ENCODE measurements at places on chromosomes 12 and 14.
A peak's percentile ranks its signal among the peaks of the same experiment; 100 is the strongest.

GRCh38 chr14:61498303-61498702 lies 176.9 kb downstream of the PRKCH start:
- DNase-seq: no peak

- no peak for DNase-seq
Measured at GRCh38 chr12:11693067-11693466, 43.6 kb downstream of the ETV6 start.

- DNase-seq: no peak
Measured at GRCh38 chr12:58893495-58893894, 26.8 kb downstream of the LRIG3 start.

DNA sequence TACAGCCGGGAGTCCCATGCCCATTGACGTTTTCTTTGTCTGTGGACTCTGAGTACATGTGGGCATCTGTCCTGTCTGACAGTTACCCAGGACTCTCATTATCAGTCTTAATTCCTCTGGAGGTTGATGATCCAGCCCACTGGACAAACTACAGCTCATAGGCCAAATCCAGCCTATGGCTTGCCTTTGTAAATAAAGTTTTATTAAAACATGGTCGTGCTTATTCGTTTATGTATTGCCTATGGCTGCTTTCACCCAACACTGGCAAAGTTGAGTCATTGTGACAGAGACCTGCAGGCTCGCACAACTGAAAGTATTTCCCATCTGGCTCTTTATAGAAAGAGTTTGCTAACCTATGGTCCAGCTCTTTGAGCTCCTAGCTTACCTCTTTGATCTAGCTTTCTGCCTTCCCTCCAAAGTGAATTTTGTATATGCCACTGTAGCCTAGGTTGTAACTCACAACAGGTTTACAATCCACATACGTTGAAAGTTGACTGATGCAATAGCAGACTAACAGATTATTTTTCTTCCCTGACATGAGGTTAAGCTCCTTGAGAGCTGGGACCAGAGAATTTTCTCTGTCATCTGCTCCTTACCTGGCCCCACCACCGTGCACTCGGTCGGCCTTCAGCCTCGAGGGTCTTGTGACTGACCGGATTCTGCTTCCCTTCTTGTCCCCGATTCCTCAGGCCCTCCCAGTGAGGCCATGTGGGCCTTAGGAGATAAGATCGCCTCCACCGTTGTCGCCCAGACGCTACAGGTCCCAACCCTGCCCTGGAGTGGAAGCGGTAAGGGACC lies 57.3 kb downstream of the ACACB start:
- DNase-seq: no peak

- DNase-seq: no peak
Measured at GRCh38 chr14:53778263-53778662, 178.4 kb downstream of the BMP4 start.

GRCh38 chr14:24365600-24366412 lies 2.2 kb upstream of the NFATC4 start:
- DNase-seq: peak; percentile 77

DNA sequence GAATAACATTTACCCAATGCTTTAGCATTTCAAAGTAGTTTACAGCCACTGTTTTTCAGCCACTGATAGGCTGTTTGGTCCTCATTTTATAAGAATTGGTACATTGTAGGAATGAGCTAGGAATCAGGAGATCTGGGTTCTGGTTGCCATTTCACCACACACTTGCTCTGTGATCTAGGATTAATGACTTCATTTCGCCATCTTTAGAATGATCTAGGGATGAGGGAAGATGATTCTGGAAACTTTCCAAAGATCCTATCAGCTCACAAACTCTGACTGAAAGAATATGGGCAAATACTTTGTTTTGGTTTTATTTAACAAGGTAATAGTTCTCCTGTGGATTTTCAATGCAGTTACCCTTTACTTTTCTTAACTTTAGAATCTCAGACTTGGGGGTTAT lies 155.0 kb downstream of the GCH1 start:
- no peak for DNase-seq

GRCh38 chr12:53113136-53113705 lies 9.9 kb downstream of the SOAT2 start:
- no peak for DNase-seq

DNA sequence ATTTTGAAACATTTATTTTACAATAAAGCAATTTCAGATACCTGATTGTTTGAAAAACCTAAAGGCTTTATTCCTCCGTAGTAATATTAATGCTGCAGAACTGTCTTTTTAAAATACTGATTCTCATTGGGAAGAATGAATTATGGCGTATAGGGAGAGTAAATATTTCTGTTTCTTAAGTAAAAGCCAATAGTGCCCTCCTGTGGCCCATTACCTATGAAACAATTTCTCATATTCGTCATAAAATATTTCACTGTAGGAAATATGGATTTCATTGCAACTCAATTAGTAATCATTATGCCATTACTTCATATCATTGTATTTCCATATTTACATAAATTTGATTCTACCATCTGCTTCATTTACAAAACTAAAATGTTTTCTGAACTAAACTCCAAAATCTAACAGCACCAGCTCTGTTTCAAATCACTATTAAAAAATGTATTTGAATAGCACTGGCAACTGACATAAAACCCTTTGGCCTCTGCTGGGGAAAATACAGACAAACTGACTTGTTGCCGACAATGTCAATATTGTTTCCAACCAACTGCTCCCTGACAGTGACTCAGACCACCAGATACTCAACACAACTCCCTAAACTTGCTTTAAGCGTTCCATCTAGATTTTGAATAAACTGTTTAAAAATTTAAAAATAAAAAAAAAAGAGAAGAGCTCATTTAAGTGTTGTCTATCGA lies 290.3 kb downstream of the NAV3 start:
- peak; percentile 37 for DNase-seq

DNA sequence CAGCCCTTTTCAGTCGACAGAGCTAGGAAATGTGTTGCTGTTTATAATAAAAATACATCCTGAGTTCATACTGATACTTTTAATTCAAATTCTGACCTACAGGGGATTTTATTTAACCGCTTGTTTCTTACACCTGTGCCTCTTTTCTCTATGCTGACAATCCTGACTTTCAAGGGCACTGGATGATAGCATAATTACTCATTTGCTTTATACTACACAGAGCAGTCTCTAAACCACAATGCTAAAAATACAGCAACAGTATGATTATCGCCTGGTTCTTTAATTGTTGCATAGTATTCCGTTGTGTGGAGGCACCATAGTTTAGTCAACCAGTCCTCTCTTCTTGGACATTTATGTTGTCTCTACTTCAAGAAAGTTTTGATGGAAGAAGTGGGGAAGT lies 372.9 kb downstream of the DPF3 start:
- DNase-seq: no peak

- DNase-seq: no peak
Measured at GRCh38 chr12:22858849-22859570, 234.0 kb downstream of the ETNK1 start.

GRCh38 chr14:65986041-65986440 lies 500.1 kb upstream of the CCDC196 start:
- DNase-seq: peak; percentile 24

- no peak for DNase-seq
Measured at GRCh38 chr12:18135509-18135908, 45.5 kb upstream of the RERGL start.

DNA sequence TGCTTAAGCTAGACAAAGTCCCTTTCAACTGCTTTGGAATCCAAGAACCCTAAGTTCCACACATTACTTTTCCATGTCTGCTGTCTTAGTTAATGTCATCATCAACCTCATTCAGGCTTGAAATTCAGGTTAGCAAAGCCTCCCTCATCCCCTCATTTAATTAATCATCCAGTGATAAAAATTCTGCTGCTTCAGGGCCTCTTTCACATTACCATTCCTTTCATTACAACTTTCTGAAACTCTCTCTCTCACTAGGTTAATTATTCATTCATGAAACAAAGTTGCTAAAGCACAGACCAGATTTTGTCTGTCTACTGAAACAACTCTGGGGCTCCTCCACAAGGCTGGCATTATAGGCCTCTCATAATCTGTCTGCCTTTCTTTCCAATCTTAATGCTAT lies 9.4 kb upstream of the VTI1B start:
- DNase-seq: no peak

DNA sequence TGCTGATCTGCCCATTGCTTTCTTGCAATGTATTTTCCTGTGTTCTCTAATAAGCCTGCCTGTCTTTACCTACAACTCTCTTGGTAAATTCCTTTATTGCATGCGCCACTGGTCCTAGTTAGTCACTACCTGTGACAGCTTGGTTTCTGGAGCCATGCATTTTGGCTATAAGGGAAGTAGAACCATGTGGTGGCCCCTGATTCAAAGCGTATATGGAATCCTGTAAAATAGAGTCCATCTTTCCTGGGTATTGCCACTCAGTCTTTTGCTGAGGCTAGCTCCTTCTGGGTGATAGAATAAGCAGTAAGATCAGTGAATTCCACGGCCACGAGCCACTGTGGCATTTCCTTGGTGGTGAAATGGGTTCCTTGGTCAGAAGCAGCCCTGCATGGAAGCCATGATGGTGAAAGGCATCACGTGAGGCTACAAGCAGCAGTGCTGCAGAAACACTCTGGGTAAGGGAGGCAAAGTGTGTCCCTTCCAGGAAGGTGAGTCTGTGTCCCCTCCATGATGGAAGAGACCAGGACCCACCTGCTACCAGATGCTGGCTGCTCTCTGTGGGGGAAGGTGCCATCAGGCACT lies 19.6 kb downstream of the TNFAIP2 start:
- DNase-seq: no peak

DNA sequence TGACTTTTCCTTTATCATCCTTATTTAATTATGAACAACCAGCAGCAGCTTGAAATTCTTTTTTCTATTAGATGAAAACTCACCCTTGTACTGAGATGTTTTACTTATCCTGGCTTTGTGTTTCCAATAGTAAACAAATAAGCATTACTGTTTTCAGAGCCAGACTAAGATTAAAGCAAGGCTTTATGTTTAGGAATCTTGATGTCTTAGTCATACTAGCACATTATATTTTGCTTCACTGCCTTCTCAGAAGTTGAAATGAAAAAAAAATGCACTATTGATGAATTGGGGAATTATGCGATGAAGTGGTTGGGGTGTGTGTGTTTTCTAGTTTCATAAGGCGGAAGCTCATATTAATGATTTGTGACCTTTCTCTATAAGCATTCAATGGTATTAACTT lies 301.2 kb upstream of the E2F7 start:
- no peak for DNase-seq

DNA sequence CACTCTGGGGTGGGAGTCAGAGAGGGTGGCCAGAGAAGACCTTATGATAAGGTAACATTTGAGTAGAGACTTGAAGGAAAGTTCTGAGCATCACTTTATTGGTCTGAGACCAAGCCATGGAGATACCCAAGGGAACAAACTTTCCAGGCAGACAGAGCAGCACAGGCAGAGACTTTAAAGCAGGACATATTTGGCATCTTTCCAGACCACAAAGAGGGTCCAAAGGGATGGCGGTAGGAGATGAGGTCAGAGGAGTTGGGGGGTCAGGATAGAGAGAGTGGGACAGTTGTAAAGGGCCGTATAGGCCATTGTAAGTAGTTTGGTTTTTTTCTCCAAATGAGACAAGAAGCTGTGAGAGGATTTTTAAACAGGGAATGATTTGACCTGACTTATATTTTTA lies 344.4 kb downstream of the SEC23A start:
- DNase-seq: no peak

- no peak for DNase-seq
Measured at GRCh38 chr14:34682787-34683321, 31.5 kb downstream of the CFL2 start.

GRCh38 chr14:64581817-64582216 lies 32.1 kb downstream of the PPP1R36 start:
- no peak for DNase-seq

DNA sequence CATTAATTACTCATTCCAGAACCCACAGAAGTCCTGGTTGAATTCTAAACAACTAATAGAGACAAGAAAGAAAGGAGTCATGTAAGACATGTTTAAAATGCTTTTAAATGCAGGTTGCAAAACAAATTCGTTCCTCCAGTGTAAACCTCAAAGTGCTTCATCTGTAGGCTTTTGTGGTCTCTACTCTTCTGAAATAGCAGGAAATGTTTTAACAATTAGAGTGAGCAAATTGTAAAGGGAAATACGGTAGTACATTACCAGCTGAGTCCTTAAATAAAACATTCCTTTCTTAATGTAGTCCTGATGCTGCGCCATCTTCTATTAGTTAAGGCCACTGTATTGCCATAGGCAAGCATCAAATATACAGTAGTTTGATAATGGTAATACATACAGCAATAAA lies 1934.2 kb upstream of the SEL1L start:
- DNase-seq: peak; percentile 78

GRCh38 chr14:69694730-69695281 lies 72.1 kb upstream of the SRSF5 start:
- no peak for DNase-seq

DNA sequence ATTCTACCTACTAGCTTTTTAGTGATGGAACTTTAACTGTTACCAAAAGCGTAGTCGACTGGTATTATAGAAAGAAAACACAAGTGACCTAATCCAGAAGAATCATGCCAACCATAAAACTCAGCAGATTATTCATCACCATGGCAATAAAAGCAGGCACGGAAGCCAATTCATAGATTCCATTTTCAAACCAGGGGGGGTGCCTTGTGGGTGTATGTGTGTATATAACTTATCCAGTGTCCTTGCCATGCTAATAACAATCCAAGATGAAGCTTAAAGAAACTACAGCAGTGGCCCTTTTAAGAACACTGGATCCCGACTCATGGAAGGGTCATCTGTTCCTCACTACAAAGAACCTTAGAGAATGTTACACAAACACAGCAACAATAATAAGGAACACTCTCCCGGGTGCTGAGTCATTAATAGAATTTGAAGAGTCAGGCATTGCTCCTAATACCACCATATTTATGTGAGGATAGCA lies 61.0 kb downstream of the EPS8 start:
- peak; percentile 74 for DNase-seq

GRCh38 chr12:25276199-25276937 lies 25.6 kb upstream of the KRAS start:
- peak; percentile 54 for DNase-seq

GRCh38 chr12:42094277-42094676 lies 50.4 kb downstream of the GXYLT1 start:
- DNase-seq: peak; percentile 67

GRCh38 chr14:61678975-61679374 lies 16.3 kb upstream of the HIF1A start:
- no peak for DNase-seq

Measured in A673 (cell line).